NCI-H345 (cell line): ENCODE measurements at places on chromosomes 3 and 15.

GRCh38 chr3:51500632-51501131 is 867 bp upstream of the DCAF1 start:
- no peak for DNase-seq

DNA sequence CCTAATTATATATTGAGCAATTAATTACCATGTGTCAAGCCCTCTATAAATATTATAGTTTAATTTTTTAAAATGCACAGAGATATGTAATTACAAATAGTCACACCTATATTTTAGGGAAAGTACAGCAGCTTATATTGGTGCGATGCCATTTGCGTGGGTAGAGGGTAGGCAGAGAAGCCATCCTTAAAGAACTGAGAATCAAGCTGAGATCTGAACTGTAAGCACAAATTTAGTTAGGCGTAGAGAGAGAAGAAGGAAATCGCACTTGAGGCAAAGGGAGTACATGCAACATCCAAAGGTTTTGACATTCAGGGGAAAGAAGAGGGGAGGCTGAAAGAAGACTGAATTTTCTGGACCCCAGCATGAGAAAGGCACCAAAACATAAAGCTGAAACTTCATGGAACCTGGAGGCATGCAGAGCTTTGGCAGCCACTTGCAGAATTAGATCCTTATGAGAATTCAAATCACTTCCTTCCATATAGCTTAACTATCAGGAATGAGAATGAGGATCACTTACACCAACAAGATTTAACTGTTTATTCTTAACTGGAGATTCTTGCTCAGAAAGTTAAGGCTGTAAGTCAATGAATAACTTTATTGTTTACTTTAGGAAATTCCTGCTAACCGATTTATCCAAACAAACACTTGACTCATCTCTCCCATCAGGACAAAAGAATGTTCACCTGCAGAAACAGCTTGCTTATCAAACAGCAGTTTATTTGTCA is 114.3 kb downstream of the TGFBR2 start:
- DNase-seq = no peak

- DNase-seq = no peak
Measured at GRCh38 chr3:179348325-179349013, 960 bp downstream of the MFN1 start.

- DNase-seq = no peak
Measured at GRCh38 chr3:14988988-14989394, 41.6 kb downstream of the NR2C2 start.

GRCh38 chr15:28937271-28937670 is 51.5 kb downstream of the APBA2 start:
- DNase-seq = no peak

- DNase-seq = no peak
Measured at GRCh38 chr15:92362001-92362350, 31.7 kb upstream of the ST8SIA2 start.

- no peak for DNase-seq
Measured at GRCh38 chr3:70729845-70730244, 417.4 kb upstream of the MDFIC2 start.

- no peak for DNase-seq
Measured at GRCh38 chr3:141436180-141436579, 50.6 kb upstream of the RASA2 start.
